NCI-H526 treated with DMSO at 0.1 percent for 48 hours (cell line): ENCODE measurements at places on chromosomes 7 and 10.

DNA sequence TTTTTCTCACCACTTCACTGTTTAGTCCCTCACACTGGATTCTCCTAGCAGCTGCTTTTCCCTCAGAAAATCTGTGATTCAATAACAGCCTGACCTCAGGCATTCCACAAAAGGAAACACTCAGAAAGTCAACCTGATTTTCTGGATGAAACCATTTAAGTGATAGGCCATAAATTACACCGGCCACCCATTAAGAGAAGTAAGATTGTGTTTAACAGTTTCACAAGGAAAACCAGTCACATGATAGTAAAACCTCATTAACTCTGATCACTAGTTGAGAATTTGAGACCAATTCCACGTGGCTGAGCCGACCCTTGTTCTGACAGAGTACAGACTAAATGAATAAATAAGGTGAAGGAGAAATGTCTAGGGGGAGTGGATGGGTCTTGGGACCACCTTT lies 7.7 kb downstream of the GRM8 start:
- no peak for DNase-seq

GRCh38 chr10:58508316-58508715 lies 4.4 kb upstream of the BICC1 start:
- DNase-seq = no peak

GRCh38 chr7:35362341-35362740 lies 108.4 kb upstream of the TBX20 start:
- DNase-seq = no peak

- DNase-seq = no peak
Observed at GRCh38 chr10:69899727-69900595, 98.3 kb downstream of the COL13A1 start.

DNA sequence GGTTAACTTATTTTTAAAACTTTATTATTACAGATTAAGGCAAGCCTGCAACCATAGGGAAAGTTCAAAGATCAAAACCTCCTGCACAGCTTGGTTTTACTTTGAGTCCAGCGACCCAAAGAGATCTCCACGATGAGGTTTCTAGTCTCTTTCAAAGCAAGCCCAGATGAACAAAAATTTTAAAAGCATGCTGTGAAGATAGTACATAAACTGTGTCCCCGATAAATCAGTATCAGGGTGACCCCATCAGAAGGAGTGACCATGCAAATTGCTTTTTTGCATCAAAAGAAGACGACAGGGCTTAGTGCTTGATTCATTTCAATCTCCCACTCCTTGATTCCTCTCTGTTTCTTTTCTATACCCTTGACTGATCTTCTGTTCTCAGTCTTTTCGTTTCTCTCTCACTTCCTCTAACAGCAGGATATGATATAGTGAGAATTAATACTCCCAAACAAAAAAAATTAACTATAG lies 16.0 kb upstream of the DNTT start:
- DNase-seq = no peak

DNA sequence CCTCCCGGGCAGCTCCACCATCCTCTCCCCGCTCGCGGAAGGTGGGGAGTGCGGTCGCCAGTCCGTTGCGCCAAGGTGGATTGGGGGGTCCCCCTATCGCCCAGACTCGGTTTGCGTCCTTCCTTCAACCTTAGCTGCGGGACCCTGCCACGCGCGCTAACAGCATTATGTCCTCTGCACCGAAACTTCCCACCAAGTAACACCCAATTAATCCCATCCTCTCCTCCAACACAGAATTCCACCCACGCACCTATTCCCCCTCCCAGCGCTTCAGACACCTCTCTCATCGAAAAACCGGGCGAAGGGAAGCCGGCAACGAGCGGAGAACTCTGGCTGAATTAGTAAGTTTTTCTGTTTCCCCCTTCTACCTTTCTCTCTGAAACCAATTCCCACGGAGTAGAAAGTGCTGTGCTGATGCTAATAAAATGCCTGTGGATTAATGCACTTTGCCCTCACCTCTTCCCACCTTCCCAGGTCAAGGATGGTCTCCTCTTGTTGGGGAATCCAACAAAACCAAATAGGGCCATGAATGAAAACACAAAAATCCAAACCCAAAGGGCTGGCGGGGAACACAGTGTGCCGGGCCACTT lies 947 bp downstream of the HOXA3 start:
- DNase-seq = no peak

GRCh38 chr7:35908331-35909216 lies 107.7 kb downstream of the SEPTIN7 start:
- DNase-seq = no peak

- no peak for DNase-seq
Observed at GRCh38 chr10:69687426-69687825, 57.4 kb downstream of the FAM241B start.

DNA sequence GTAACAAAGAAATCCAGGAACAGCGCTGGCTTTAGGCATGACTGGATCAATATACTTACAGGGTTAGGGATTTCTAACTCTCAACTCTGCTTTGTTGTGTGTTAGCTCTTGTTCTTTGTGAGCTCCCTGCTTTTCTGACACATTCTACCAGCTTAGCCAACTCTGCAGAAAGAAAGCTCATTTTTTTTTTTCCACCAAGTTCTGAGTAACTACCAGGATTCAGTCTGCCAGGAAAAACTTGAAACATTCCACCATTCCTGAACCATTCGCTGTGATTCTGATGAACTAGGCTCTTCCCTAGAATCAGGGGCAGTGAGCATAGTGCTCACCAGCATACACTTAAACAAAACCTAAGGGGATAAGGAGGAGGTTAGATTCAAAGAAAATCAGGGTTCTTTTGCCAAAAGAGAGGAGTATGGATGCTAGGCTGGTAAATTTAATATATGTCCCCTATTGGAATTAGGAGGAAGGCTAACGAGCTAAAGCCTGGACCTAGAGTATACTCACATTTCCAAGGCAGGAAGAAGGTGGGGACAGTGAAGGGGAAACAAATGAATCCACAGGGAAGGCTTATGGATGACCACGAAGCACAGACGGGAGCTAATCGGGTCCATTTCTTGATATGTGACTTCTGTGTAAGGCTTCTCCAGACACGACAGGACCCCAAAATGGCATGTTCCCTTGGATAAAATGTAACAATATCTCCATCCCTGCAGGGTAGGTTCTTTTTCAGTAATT lies 183.4 kb downstream of the PRKG1 start:
- no peak for DNase-seq

DNA sequence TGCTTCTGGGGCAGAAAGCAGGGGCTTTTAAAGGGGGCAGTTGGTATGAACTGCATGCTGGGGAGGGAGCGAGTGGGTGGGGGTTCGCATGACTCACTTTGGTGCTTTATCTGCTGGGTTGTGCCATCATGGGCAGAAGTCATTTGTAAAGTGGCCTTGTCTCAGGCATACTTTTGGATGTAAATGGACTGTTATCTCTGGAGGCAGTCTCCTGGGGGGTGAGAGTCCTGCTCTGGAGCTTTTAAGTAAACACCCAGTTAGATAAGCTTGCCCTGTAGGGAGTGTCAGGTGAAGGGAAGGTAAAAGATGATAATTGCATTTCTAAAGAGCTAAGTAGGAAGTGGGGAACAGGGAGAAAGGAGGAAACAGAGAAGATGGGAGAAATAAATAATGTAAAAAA lies 1.6 kb upstream of the GSTO1 start:
- DNase-seq = no peak

- no peak for DNase-seq
Observed at GRCh38 chr7:152677808-152678670, 2.1 kb upstream of the XRCC2 start.
